Mammary epithelial cell (primary cell): ENCODE measurements at places on chromosomes 7 and 10. TPM values are rescaled to one million over a fixed set of nuclear protein-coding genes. Genes with fewer than 3 reads are reported as not detected.

- DNase-seq, result no peak
Observed at GRCh38 chr7:155586843-155587440, 40.6 kb upstream of the CNPY1 start.

GRCh38 chr10:19168584-19168983 lies 120.0 kb downstream of the MALRD1 start:
- DNase-seq, result no peak

Gene CRPPA
- polyA plus RNA-seq, result 0.34 TPM

Gene PRRT4
- polyA plus RNA-seq, result 0.26 TPM
